ENCODE measurements at places on chromosomes 7 and 10.

DNA sequence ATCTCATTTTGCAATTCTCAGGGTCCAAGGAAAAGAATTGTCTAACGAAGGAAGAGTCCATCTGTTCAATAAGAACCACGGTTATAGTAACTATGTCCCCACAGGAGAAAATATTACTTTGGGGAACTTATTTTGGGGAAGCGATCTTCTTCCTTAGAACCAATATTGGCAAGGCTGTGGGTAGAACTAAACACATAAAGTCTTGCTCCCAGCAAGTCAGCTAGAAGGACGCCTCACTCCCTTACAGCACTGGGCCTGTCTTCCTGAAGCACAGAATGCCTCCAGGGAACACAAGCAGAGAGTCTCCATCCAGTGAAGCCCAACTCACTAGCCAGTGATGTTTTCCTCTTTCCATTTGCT, 30.2 kb downstream of the C10orf71 start:
- DNase-seq, result no peak

DNA sequence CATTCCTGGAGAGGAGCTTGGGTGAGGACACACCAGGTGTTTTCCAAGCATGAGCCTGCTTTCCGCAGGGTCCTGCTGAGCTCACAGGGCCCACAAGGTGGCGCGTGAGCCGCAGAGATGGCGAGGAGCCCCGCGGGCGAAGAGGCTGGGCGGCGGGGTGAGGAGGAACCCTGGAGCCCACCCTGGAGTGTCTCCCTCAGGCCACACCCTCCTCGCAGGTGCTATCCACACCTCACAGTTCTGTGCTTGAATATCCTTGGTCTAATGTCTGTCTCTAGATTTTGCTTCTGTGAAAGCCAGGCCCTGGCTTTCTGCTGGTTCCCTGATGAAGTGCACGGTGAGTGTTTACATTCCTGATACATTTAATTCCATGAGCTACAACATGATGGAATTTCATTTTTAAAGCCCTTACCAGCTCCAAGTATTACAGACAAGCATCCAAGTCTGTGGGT, 433.6 kb downstream of the ACTR3B start:
- peak; percentile 42 for DNase-seq

GRCh38 chr7:156606691-156607331, 33.8 kb upstream of the RNF32 start:
- no peak for DNase-seq

GRCh38 chr7:41762641-41763040, 59.8 kb upstream of the INHBA start:
- no peak for DNase-seq

DNA sequence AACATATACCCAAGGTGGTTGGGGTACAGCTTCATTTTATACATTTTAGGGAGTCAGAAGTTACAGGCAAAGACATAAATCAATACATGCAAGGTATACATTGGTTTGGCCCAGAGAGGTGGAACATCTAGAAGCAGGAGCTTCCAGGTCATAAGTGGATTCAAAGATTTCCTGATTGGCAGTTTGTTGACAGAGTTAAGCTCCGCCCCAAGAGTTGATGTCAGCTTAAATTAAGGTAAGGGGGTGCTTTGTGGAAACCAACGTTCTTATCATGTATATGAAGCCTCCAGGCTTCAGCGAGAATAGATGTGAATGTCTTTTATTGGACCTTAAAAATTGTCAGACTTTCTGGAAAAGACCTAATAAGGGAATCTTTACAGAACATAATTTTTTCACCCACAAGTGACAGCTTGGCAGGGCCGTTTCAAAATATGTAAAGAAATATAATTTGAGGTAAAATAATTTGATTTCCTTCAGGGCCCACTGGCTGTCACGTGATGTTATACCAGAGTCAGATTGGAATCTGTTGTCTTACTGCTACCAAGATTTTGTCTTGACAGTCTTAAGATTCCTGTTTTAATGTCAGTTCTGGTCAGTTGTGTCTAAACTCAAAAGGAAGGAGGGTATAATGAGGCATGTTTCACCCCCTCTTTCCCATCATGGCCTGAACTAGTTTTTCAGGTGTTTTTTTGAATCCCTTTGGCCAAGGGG, 6.3 kb upstream of the PANK1 start:
- no peak for DNase-seq

GRCh38 chr10:103079946-103080345, 113.1 kb downstream of the NT5C2 start:
- DNase-seq, result no peak

GRCh38 chr10:98276311-98276710, 8.3 kb upstream of the LOXL4 start:
- no peak for DNase-seq

DNA sequence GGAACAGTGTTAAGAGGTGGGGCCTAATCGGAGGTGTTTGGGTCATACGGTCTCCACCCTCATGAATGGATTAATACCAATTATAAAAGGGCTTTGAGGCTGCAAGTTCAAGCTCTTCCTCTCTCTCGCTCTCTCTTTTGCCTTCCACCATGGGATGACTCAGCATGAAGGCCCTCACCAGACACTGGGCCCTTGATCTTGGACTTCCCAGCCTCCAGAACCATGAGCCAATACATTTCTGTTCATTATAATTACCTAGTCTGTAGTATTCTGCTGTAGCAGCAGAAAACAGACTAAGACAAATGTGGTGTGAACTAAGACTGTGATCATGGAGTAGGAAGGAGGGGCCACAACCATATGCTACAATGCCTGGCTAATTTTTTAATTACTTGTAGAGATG, 7.7 kb downstream of the AIFM2 start:
- DNase-seq, result no peak

Measured in NCI-H526 (cell line).